ENCODE measurements at places on chromosomes 13 and 19.

DNA sequence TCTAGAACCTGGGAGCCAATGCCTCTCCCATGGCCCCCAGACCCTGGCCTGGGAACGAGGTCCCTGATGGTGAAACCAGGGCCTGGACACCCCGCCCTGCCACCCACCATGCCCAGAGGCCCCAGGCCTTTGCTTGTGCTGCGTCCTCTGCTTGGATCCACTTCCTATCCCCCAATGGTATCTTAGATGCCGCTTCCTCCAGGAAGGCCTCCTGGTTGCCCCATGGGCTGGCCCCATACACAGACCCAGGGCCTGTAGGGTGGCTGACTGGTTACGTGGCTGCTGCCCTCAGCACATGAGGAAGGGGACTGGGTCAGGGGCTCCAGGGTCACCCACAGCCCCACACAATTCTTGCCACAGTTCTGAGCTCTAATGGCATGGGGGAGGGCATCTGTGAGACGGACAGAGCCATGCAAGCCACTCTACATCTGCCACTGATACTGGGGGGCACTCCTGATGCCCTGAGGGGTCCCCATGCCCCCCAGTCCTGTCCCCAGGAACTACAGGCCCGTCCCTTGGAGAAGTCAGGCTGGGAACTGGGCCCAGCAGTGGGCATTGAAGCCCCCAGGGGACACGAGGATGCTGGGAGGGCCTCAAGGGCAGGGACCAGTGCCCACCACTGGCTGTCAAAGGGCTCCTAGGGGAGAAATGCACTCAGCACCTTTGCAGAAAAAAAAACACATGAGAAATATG is 5.0 kb downstream of the RPL36 start:
- no peak for DNase-seq

GRCh38 chr19:18865973-18866799 is 29.8 kb downstream of the CERS1 start:
- DNase-seq: peak; percentile 41

GRCh38 chr13:114334305-114335053 is 20.2 kb downstream of the CHAMP1 start:
- no peak for DNase-seq

DNA sequence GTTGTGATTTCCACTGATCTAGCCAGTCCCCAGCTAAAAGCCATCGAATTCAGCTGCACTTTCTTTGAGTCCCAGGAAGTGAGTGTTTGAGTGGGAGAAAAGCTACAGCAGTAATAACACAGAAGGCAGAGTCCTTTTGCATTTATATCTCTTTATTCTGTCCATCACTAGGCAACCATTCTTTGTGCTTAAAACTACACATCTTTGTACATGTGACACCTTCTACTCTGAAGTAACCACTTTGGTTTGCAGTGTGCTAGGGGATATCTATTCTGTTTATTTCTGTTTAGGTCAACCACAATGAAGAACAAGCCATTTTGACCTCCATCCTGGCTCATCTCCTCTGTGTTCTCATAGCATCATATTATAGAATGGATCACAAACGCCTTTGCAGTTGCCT is 226.0 kb upstream of the SERP2 start:
- DNase-seq: no peak
